ENCODE measurements at places on chromosomes 12 and 14. TPM values are rescaled to one million over a fixed set of nuclear protein-coding genes. Genes with fewer than 3 reads are reported as not detected.

- no peaks in the 10 kb centered on the region for H3K27me3 ChIP-seq
- H3K36me3 ChIP-seq: no peaks in the 10 kb centered on the region
- H3K4me3 ChIP-seq: peak overlapping the region; percentile 5
- DNase-seq: no peak
- H3K27ac ChIP-seq: peak overlapping the region; percentile 4
These were observed 56.8 kb downstream of the CDK17 start for GRCh38 chr12:96343347-96343954.

- no peaks in the 10 kb centered on the region for H3K36me3 ChIP-seq
- peaks cover 4% of the 10 kb centered on the region for H3K27me3 ChIP-seq
- no peak for DNase-seq
- no peak overlapping the region for H3K27ac ChIP-seq
These were observed 70.1 kb downstream of the SLC6A15 start for GRCh38 chr12:84842406-84843013.

GRCh38 chr12:32450768-32451167, 51.4 kb downstream of the FGD4 start:
- H3K4me3 ChIP-seq: no peak overlapping the region
- peaks cover 6% of the 10 kb centered on the region for H3K4me1 ChIP-seq
- no peak overlapping the region for H3K27ac ChIP-seq
- peaks cover 26% of the 10 kb centered on the region for H3K27me3 ChIP-seq
- no peaks in the 10 kb centered on the region for H3K36me3 ChIP-seq
- no peak for DNase-seq

- DNase-seq: no peak
- H3K4me3 ChIP-seq: no peak overlapping the region
- no peak overlapping the region for H3K27ac ChIP-seq
- no peaks in the 10 kb centered on the region for H3K4me1 ChIP-seq
These were observed 236.7 kb downstream of the MDGA2 start for GRCh38 chr14:47438650-47439140.

DNA sequence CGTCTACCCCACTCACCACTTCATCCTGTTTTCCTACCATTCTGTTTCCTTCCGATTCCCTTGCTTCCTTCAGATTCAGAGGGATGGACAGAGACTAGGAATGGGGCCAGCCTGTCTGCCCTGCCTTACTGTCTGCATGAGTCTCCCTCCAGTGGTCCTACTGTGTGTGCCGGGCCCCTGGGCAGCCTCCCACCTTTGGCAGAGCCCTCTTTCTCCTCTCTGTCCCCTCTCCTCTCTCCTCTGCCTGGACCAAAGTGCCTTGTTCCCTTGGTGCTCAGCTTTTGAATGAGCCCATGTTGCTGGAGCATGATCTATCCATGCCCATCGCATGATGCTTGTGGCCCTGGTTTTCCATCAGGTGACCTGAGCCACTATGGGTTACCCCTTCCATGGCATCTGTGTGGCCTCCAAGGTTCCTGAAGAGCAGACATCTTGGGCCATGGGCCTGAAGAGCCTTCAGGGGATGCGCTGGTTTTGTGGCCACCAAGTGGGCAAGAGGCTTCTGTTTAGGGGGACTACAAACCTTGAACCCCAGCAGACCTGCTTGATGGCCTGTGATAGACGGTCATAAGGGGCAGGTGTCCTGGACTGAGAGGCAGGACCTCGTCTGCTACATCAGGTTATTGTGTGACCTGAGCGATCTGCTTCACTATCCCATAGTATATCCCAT, 54.2 kb upstream of the BCL11B start:
- H3K27ac ChIP-seq: no peak overlapping the region
- H3K4me3 ChIP-seq: no peak overlapping the region
- H3K4me1 ChIP-seq: peaks cover 4% of the 10 kb centered on the region
- DNase-seq: no peak

- peaks cover 25% of the 10 kb centered on the region for H3K4me1 ChIP-seq
- no peaks in the 10 kb centered on the region for H3K36me3 ChIP-seq
- H3K4me3 ChIP-seq: no peak overlapping the region
- DNase-seq: no peak
- H3K27ac ChIP-seq: peak overlapping the region; percentile 95
- no peaks in the 10 kb centered on the region for H3K27me3 ChIP-seq
These were observed 15.0 kb upstream of the CIPC start for GRCh38 chr14:77083082-77083481.

GRCh38 chr12:129868575-129868974, 35.2 kb downstream of the TMEM132D start:
- H3K4me1 ChIP-seq: no peaks in the 10 kb centered on the region
- H3K4me3 ChIP-seq: no peak overlapping the region

DNA sequence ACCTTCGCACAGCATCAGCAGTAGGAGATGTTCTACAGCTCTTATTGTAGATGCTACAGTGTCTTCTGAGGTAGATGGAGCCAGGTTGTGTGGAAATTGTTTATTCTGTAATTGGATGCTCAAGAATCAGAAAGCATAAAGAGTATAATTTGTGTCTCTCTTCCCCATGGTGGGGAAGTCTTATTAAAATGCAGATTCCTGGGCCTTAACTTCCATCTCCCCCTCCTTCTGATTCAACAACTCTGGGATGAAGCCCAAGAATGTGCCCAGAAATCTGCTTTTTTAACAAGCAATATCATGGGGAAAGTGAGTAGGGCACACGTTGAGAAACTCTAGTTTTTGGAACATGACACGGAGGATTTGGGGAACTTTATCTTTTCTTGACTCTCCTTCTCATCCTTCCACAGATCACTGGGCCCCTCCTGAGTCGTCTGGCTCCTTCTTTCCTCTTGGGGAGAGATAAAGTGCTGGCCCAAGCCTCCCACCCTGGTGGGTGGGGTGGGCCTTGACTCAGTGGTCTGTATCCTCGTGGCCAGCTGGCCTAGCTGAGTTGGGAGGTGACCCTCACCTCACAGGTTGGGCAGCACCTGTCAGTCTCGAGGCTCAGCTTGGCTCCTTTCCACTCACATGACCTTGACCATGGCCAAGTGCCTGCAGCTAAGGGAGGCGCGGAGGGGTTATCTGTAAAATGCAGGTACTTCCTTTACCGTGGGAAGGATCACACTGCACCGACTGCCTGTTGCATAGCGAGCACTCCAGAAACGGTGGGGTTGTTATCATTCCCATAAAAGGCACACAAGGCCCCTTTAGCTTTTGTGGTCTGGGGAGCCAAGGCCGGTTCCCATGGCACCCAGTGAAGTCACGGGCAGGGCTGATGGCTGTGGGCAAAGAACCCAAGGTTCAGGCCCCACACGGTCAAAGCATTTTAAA, 141.9 kb downstream of the CHST11 start:
- peaks cover 5% of the 10 kb centered on the region for H3K36me3 ChIP-seq
- H3K4me1 ChIP-seq: peaks cover 44% of the 10 kb centered on the region
- H3K4me3 ChIP-seq: no peak overlapping the region
- peak overlapping the region; percentile 72 for H3K27ac ChIP-seq
- no peak for DNase-seq

DNA sequence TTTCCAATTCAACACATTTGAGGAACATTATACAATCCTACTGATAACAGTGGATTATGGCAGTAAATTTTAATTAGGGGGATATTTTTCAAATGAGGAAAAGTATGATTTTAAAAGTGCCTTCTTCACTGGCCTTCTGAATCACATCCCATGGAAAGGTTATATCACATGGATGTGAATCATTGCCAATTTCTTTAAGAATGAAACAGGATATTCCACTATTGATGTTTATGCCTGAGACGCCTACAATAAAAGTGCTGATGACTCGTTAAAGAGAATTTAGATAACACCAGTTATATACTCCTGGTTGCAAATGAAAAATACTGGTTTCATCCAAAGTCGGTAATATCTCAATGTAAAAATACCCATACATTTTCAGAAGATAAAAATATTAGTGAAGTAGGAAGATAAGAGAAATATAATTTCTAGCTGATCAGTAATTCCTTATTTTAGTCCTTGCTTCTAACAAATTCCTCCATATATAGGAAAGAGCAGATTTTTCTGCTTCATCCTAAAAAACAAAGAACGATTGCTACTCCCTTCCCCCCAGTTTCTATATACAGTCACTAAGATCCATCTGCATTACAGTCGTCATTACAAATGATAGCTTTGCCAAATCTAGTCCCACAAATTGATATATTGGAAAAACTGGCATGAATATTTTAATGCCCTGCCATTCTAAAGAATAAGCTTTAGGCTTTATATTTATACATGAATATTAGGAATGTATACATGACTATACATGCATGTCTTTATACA, 139.5 kb upstream of the SOX5 start:
- no peak overlapping the region for H3K27ac ChIP-seq
- no peaks in the 10 kb centered on the region for H3K36me3 ChIP-seq
- H3K4me1 ChIP-seq: no peaks in the 10 kb centered on the region
- no peak for DNase-seq
- no peak overlapping the region for H3K4me3 ChIP-seq

GRCh38 chr12:727321-727720, 25.1 kb upstream of the WNK1 start:
- DNase-seq: no peak
- no peaks in the 10 kb centered on the region for H3K27me3 ChIP-seq
- H3K36me3 ChIP-seq: no peaks in the 10 kb centered on the region
- H3K4me3 ChIP-seq: peak overlapping the region; percentile 41

GRCh38 chr12:67726868-67727267, 78.3 kb downstream of the DYRK2 start:
- no peak for DNase-seq
- peaks cover 4% of the 10 kb centered on the region for H3K27me3 ChIP-seq
- no peak overlapping the region for H3K4me3 ChIP-seq

- H3K27ac ChIP-seq: peak overlapping the region; percentile 75
- H3K4me1 ChIP-seq: peaks cover 33% of the 10 kb centered on the region
- peaks cover 3% of the 10 kb centered on the region for H3K36me3 ChIP-seq
- DNase-seq: no peak
These were observed 997 bp downstream of the CYP27B1 start for GRCh38 chr12:57765698-57766463.

DNA sequence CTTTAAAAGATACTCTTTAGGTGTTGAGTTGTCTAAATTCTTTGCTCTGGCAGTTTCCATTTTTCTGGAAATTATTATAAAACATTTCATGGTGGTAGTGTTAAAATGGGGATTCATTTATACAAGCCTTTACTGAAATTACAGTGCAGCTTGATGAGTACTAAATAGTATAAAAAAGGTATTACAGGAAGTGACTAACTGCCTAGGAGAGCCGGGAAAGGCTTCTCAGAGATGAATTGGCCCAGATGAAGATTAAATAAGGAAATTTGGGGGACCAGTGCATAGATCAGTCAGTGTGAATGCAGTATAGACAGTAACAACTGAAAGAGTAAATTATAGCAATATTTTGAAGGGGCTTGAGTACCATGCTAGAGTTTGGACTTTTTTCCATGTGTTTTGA, 7.5 kb downstream of the PSMA6 start:
- peak overlapping the region; percentile 95 for H3K27ac ChIP-seq
- peaks cover 4% of the 10 kb centered on the region for H3K36me3 ChIP-seq
- peaks cover 57% of the 10 kb centered on the region for H3K4me1 ChIP-seq
- peak overlapping the region; percentile 46 for H3K4me3 ChIP-seq

DNA sequence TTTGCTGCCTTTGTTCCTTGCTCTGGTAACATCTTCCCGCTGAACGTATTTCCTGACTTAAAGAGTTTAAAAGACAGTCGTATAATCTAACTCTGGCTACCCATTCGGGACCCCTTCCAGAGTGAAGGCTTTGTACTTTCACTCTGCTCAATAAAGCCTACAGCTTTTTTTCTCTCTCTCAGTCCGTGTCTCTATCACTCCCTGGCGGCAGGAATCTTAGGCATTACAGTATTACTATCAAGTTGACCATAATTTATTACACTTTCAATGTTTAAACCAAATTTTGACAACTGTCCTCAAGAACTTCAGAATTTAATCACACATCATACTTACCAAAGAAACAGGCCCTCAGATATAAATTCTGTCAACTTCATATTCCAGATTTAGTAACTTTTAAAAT, 967.9 kb downstream of the FSCB start:
- H3K27me3 ChIP-seq: no peaks in the 10 kb centered on the region
- no peaks in the 10 kb centered on the region for H3K36me3 ChIP-seq
- H3K4me3 ChIP-seq: no peak overlapping the region
- no peaks in the 10 kb centered on the region for H3K4me1 ChIP-seq
- no peak overlapping the region for H3K27ac ChIP-seq
- no peak for DNase-seq

DNA sequence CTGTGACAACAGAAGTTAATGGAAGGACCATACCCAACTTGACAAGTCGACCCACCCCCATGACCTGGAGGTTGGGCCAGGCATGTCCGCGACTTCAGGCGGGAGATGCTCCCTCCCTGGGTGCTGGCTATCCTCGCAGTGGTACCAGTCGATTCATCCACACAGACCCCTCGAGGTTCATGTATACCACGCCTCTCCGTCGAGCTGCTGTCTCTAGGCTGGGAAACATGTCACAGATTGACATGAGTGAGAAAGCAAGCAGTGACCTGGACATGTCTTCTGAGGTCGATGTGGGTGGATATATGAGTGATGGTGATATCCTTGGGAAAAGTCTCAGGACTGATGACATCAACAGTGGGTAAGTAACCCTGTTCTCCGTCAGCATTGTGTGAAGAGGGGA, 220.1 kb downstream of the NAV3 start:
- no peak overlapping the region for H3K4me3 ChIP-seq
- H3K27ac ChIP-seq: no peak overlapping the region
- no peaks in the 10 kb centered on the region for H3K36me3 ChIP-seq
- no peaks in the 10 kb centered on the region for H3K4me1 ChIP-seq
- H3K27me3 ChIP-seq: no peaks in the 10 kb centered on the region
- DNase-seq: no peak

GRCh38 chr12:2023365-2023764, 19.1 kb upstream of the DCP1B start:
- peaks cover 43% of the 10 kb centered on the region for H3K27me3 ChIP-seq
- H3K4me1 ChIP-seq: peaks cover 3% of the 10 kb centered on the region
- H3K4me3 ChIP-seq: no peak overlapping the region

DNA sequence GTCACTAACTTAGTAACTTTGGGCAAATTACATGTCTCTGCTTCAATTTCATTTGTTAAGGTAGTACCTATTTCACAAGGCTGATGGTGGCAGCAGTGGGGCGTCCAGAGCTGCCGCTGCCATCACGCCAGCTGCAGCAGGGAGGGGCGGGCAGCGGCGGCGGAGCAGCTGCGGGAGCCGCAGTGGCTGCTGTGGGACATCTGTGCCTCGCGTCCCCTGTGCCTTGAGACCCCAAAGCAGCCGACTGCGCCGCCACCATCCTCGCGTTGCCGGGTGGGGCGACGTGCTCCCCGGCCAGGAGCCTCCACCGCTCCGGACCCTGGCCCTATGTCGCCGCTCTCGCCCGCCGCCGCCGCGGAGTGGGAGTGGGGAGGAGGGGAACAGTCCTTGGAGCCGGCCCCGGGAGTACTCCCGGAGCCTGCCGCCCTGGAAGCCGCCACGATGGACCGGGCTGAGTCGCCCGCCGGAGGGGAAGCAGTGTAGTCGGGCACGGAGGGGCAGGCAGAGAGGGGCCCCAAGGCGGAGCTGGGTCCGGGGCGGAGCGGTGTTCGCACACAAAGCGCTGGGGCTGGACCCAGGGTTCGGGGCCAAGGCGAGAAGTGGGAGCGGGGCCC, 51.4 kb downstream of the A2M start:
- H3K27me3 ChIP-seq: peaks cover 4% of the 10 kb centered on the region
- H3K4me1 ChIP-seq: peaks cover 6% of the 10 kb centered on the region
- DNase-seq: peak; percentile 41
- no peaks in the 10 kb centered on the region for H3K36me3 ChIP-seq
- peak overlapping the region; percentile 93 for H3K4me3 ChIP-seq

The TAS2R19 gene
- total RNA-seq: 3.2 TPM

The SELPLG gene
- 91.3 TPM for total RNA-seq

The JAG2 gene
- total RNA-seq: 0.55 TPM

The GOLT1B gene
- 31.2 TPM for total RNA-seq

The AMDHD1 gene
- 1.1 TPM for total RNA-seq

The ACOT2 gene
- 11.1 TPM for total RNA-seq

The CNTN1 gene
- not detected for total RNA-seq

Data from T-helper 17 cell (primary cell).